ENCODE measurements at places on chromosomes 11 and 22.

DNA sequence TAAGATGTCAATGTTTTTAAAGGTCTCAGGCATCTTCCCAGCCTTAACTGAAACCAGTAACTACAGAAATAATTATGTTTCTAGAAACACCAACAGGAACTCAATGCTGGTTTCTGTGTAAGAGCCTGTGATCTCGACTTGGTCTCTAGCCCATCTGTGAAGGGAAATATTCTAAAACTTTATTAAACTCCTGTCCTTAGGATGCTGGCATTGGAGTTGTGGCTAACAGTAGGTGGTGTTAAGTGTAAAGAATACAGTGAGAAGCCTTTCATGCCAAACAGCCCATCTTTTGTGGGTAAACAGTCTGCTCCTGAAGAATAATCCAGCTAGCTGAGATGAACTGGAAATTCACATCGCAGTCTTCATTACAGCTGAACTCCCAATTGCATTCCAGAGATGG, 133.2 kb downstream of the ADAMTS15 start:
- no peak for DNase-seq

DNA sequence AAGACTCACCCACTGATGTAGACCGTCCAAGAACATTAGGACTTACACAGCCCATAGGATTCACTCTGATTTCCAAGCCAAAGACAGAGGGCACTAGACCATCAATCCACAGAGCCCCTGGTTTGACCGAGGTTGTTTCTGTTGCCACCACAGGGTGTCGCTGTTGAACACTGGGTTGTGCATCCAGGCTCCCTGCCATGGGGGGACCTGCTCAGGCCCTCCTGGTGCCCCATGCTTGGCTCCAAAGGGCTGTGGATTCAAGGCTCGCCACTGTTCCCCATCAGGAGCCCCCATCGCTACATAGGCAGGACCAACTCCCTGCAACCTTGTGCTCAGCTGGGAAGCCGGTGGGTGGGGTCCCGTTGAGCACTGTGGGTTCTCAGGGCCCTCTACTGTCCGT, 128.0 kb upstream of the ANO1 start:
- no peak for DNase-seq

DNA sequence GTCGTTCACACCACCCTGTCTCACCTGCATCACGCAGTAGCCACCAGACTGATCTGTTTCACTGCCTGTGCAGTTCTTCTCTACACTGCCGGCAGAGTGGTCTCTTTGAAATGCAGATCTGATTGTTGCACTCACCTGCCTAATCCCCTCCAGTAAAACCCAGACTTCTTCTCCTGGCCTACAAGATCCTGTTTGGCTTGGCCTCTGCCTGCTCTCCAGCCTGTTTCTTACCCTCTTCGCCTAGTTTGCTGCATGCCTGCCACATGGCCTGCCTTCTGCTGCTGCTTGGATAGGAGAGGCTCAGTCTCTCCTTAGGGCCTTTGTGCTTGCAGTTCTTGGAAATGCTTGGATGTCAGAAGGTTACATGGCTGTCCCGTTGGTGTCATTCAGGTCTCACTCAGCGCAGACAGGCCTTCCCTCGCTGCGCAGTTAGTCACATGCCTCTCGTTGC, 42.0 kb downstream of the PACS1 start:
- DNase-seq: no peak

GRCh38 chr11:96538622-96539021, 148.8 kb downstream of the JRKL start:
- no peak for DNase-seq

Data from effector memory CD4-positive, alpha-beta T cell (primary cell).